ENCODE measurements at places on chromosomes 1 and 21.

DNA sequence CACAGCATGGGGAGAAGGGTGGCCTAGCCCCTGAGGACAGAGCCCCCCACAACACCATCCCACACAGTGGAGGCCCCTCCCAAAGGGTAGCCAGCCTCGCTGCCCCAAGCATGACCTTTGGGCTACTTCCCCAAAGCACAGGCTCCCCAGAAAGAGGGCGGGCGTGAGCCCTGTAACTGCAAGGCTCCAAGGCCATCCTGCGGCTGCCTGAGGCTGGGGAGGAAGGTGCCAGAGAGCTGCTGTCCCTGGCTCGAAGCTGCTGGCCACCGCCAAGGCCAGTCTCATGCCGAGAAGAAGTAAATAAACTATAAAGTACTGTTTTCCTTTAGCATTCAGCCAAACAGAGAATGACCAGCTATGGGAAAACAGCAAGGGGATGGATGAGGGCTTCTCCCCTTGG, 27.5 kb downstream of the UBASH3A start:
- no peak for DNase-seq

DNA sequence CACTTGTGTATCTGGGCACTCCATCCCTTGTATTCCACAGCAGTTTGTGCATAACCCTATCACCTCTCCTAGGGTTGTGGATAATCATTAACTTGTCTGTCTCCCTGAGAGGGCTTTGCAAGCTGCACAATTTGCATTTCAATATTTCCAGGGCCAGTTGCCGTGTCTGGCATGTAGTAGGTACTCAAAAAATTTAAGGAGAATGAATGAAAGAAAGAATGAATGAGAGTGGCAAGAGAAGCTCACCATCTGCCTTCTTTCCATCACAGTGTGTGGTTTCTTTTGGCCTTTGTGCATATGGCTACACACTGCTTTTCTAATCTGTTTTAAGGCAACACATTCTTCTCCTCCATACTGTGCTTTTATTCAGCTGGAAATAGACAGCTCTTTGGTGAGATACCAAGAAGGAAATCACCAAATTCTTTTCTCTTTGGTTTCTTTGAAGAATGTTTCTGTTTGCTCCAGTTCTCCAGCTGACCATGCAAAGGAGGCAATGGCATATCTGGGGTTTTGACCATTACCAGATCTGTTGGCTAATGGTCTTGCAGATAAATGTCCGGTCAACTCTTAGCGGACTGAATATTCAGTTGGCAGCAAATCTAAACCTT, 49.4 kb downstream of the NGF start:
- DNase-seq, result no peak

DNA sequence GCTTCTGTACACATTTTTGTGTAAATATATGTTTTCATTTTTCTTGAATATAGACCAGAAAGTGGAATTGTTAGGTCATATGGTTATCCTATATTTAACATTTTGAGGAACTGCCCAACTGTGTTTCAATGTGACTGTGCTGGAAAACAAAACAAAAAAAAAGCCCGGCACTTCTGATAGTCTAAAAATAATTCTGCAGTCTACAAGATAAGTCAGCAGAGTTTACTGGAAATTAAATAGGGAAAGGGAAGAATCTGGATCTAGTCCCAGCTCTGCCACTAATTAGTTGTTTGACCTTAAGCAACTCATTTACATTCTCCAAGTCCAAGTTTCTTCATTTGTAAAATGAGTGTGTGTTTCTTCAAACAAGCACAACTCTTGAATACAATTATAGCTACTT, 869.1 kb upstream of the B3GALT2 start:
- DNase-seq, result no peak

DNA sequence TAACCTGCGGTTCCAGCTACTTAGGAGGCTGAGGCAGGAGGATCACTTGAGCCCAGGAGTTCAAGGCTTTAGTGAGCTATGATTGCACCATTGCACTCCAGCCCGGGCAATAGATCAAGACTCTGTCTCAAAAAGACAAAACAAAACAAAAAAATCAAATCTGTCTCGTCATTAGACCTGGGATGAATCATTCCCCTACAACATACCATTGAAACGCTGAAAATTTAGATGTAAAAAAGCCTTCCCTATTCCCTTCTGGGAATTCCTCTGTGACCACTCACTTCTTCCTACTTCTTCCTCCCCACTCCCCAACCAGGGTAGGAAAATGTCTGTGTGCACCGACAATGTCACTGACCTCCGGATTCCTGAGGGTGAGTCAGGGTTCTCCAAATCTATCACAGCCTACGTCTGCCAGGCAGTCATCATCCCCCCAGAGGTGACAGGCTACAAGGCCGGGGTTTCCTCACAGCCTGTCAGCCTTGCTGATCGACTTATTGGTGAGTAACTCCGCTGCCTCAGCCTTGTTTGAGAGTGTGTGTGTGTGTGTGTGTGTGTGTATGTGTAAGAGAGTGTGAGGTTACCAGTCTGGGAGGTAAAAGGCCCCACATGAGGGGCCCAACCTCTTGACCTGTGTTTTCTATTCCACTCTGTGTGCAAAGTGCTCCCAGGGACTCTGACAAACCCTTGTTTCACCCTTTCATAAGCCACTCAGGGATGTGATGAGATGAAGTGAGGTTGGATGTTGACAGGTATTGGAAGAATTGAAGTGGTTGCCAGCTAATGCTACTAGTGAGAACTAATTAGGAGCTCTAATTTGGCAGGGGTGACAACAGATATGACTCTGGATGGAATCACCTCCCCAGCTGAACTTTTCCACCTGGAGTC, 16.3 kb upstream of the SARS1 start:
- DNase-seq, result no peak

DNA sequence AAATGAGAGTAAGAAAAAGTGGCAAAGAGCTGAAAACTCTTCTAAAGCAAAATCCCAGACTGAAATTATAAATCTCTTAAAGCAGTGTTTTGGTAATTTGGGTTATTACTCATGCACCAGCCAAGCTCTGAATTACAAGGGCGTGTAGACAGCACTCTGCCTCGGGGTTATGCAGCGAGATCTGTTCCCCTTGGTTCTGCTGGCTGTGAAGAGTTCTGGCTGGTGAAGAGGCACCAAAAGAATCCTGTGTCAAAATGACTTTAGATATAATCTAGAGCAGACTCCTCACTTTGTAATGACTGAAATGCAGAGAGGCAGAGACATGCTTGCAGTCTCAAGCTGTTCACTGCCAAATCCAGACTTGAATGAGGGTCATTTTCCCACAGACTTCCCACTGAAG, 461.8 kb upstream of the CXADR start:
- DNase-seq, result no peak

GRCh38 chr1:219041141-219041540, 132.5 kb upstream of the LYPLAL1 start:
- no peak for DNase-seq

- DNase-seq, result no peak
Observed at GRCh38 chr1:31221072-31221471, 18.6 kb downstream of the NKAIN1 start.

- DNase-seq, result no peak
Observed at GRCh38 chr1:21938732-21939538, 1.8 kb upstream of the HSPG2 start.

DNA sequence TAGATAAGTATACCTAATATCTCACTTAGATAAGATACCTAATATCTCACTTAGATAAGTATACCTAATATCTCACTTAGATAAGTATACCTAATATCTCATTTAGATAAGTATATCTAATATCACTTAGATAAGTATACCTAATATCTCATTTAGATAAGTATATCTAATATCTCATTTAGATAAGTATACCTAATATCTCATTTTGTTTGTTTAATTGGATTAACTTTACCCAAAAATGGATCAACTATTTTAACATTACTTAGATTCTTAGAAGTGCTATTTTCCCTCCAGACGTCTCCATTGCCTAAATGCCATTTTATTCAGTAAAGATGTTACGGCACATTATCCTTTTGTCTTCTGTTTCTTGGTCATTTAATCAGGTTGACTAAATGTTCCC, 346.4 kb downstream of the CHRM3 start:
- DNase-seq, result no peak

DNA sequence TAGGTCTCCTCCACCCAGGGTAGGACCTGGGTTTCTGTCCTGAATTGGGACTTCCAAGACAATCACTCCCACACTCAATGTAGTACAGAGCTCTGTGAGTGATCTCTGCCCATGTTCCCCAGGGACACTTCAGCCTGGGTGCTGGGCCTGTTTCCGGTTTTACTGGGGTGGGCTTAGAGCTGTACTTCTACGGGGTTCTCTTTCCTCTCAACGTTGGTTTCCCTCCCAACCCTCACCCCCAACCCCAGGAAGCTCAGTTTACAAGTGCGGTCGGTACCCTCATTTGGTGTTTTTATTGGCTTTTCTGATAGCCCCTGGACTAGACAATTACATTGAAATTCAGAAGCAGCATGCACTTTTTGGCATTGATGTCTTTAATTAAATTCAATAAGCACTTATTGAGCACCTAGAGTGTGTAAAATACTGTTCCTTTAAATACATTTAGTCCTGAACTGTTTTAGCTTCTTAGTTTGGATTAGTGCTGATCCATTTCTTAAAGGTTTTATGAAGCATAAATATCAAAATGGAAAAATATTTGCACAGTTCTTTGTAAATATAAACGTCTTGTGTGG, 542 bp upstream of the XPR1 start:
- no peak for DNase-seq

- no peak for DNase-seq
Observed at GRCh38 chr1:10361515-10361914, 37.3 kb upstream of the PGD start.

- DNase-seq, result no peak
Observed at GRCh38 chr1:161719325-161719611, 2.1 kb upstream of the FCRLB start.

DNA sequence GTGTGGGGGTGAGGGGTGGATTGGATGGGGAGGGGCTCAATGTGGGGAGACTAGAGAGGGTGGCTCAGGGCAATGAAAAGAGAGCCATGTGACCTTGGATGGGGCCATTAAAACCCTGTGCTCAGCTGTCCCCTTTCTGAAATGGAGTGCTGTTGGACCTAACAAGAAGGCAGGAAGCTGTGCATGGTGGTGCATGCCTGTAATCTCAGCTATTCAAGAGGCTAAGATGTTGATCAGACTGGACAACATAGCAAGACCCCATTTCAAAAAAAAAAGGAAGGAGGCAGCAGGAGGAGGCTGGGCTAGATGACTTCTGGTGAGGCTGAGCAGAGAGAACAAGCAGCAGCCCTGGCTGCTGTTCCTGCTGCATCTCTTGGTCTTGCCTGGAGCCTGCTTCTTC, 7.0 kb downstream of the OPRD1 start:
- no peak for DNase-seq

- no peak for DNase-seq
Observed at GRCh38 chr1:231220801-231221200, 20.2 kb upstream of the GNPAT start.

DNA sequence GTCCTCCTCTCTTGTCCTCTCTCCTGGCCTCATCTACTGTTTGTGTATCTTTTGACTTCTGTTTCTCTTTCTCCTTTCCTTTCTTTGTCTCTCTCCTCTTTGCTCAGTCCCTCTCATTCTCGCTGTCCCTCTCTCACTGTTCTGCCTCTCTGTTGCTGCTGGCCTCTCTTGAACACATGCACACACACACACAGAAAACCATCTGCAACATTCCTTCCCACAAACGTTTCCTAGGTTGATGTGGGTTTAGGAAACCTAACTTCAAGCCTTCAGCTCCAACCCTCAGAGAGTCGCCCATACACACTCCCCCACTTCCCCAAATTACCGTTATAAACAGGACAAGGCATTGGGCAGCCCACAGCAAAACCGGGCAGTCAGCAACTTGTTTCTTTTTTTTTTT, 10.9 kb upstream of the SSBP3 start:
- no peak for DNase-seq

DNA sequence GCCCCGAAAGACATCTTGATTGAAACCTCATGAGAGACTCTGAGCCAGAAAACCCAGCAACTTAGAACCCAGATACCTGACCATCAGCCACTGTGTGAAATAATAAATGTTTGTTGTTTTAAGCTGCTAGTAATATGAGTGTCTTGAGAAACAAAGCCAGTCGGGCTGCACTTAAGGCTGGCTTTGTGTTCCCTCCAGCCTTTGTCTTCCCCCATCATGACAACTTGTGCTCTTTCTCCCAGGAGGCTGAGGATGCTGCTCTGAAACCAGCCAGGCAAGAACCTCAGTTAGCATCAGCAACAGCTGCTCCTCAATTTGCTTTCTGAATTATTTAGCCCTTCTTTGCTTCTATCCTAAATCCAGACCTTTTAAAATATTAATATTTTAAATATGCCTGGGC, 78.2 kb downstream of the SLC16A1 start:
- DNase-seq, result no peak

DNA sequence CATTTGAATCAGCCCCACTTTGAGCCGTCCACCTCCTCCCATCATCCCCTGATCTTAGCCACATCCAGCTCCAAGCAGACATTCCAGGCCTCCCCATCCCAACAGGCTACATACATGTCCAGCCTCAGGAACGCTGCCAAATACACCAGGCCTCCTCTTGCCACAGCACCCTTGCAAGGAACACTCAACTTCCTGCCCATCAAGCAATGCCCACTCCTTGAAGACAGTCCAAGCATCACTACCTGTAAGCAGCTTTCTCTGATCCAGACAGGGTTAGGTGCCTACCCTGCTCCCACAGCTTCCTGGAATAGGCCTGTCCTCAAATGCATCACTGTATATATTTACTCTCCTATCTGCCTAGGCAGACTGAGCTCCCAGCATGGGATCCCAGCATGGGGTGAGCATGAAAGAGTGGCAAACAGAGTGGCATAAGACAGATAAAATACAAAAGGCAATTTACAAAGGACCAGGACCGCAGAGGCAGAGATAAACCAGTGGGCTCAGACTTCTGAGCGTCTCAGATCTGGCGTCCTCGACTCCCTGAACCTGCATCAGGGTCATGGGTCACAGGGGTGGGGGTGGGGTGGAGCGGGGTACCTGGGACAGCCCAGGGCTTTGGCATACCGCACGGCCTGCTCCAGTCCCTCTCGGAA, 816 bp downstream of the HYI start:
- no peak for DNase-seq
